ENCODE measurements at places on chromosomes 4 and X. TPM values are rescaled to one million over a fixed set of nuclear protein-coding genes. Genes with fewer than 3 reads are reported as not detected.

GRCh38 chr4:185752872-185753271, 59.1 kb downstream of the SORBS2 start:
- H3K36me3 ChIP-seq: no peaks in the 10 kb centered on the region
- H3K27me3 ChIP-seq: no peaks in the 10 kb centered on the region
- peaks cover 7% of the 10 kb centered on the region for H3K4me1 ChIP-seq
- H3K4me3 ChIP-seq: no peak overlapping the region

Gene PLAC8
- total RNA-seq: 115 TPM

DNA sequence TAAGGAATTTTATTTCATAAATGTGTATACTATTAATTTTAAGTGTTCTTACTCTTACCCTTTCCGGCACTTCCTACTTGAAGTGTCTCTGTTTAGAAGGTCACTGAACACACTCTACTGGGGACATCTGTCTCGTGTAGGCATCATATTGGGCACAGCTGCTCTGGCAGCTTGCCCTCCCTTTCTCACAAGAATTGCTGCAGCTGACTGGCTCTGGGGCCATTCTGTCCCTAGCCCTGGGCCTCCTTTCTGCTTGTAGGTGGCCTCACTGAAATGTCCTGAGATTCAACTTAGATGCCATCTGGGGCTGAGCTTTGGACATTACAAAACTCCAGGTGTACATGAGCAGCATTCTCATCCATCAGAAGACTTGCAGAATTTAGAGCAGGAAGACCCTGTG, 49.6 kb downstream of the SMAD1 start:
- H3K4me3 ChIP-seq: no peak overlapping the region
- no peak for DNase-seq
- no peaks in the 10 kb centered on the region for H3K4me1 ChIP-seq
- H3K27ac ChIP-seq: no peak overlapping the region
- no peaks in the 10 kb centered on the region for H3K27me3 ChIP-seq
- H3K36me3 ChIP-seq: no peaks in the 10 kb centered on the region

DNA sequence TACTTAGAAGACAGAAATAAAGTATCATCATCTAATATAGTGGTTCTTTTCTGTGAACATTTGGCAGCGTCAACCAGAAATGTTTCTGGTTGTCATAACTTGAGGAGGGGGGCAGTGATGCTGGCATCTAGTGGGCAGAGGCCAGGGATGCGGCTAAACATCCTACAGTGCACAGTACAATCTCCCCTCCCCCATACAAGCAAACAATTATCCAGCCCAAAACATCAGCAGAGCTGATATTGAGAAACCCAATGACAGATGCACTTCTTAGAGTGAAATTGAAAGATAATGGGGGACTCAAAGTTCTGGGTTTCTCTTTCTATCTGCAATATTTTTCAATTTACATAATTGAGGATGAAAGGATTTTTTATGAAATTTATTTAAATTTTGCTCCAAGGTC, 1.9 kb upstream of the EIF1AX start:
- H3K4me3 ChIP-seq: no peak overlapping the region
- no peak overlapping the region for H3K27ac ChIP-seq
- no peak for DNase-seq
- peaks cover 17% of the 10 kb centered on the region for H3K4me1 ChIP-seq
- no peaks in the 10 kb centered on the region for H3K27me3 ChIP-seq
- H3K36me3 ChIP-seq: peaks cover 4% of the 10 kb centered on the region

Gene MUC7
- not detected for total RNA-seq

- H3K27ac ChIP-seq: no peak overlapping the region
- H3K4me1 ChIP-seq: no peaks in the 10 kb centered on the region
- no peaks in the 10 kb centered on the region for H3K36me3 ChIP-seq
- no peak for DNase-seq
- H3K27me3 ChIP-seq: no peaks in the 10 kb centered on the region
Observed at GRCh38 chr4:109953556-109953955, 40.9 kb downstream of the EGF start.

Gene CD40LG
- 1.3 TPM for total RNA-seq

- H3K4me1 ChIP-seq: no peaks in the 10 kb centered on the region
- no peaks in the 10 kb centered on the region for H3K27me3 ChIP-seq
- H3K27ac ChIP-seq: no peak overlapping the region
- no peaks in the 10 kb centered on the region for H3K36me3 ChIP-seq
- DNase-seq: no peak
- no peak overlapping the region for H3K4me3 ChIP-seq
Observed at GRCh38 chrX:150352581-150352980, 10.5 kb upstream of the MAMLD1 start.

DNA sequence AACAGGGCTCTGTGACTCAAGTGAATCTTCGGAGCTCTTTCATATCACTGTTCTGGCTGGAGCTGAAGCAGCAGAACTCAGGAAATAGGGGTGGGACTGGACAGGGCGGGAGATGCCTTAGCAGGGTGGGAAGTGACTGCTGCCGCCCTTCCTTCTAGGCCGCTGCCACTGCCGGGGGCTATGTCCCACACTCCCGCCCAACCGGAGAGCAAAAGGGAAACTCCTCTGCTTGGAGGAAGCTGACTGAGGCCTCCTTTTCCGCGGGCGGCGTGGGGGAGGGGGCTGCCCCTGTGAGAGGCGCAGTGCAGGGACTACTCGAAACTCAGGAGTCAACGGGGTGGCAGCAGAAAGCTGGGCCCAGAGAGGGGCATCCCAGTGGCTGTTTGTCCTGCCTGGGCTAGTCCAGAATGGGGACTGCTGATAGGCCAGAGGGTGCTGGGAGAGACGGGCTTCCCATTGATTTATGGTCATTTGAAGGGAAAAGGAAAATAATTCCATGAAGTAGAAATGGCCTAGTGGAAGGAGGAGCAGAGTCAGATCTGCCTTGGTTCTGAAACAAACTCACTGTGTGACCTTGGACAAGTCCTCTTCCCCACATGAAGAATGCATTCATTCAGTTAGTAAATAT, 36.9 kb downstream of the STARD8 start:
- H3K4me1 ChIP-seq: peaks cover 24% of the 10 kb centered on the region
- peak; percentile 67 for DNase-seq
- peak overlapping the region; percentile 46 for H3K27ac ChIP-seq

GRCh38 chrX:150768580-150769190, 75.5 kb downstream of the MTMR1 start:
- H3K27me3 ChIP-seq: no peaks in the 10 kb centered on the region
- no peak overlapping the region for H3K27ac ChIP-seq
- H3K36me3 ChIP-seq: peaks cover 9% of the 10 kb centered on the region

Gene RHOH
- total RNA-seq: 9.2 TPM

- no peak overlapping the region for H3K4me3 ChIP-seq
- no peak for DNase-seq
- no peaks in the 10 kb centered on the region for H3K27me3 ChIP-seq
- H3K4me1 ChIP-seq: no peaks in the 10 kb centered on the region
- H3K27ac ChIP-seq: no peak overlapping the region
Observed at GRCh38 chr4:48931459-48931858, 24.9 kb upstream of the OCIAD2 start.

Gene REELD1
- total RNA-seq: 0.35 TPM

Gene ZNF157
- 0.21 TPM for total RNA-seq

GRCh38 chrX:101220662-101221260, 1.2 kb downstream of the DRP2 start:
- H3K36me3 ChIP-seq: no peaks in the 10 kb centered on the region
- no peak overlapping the region for H3K4me3 ChIP-seq
- no peak for DNase-seq
- no peak overlapping the region for H3K27ac ChIP-seq

DNA sequence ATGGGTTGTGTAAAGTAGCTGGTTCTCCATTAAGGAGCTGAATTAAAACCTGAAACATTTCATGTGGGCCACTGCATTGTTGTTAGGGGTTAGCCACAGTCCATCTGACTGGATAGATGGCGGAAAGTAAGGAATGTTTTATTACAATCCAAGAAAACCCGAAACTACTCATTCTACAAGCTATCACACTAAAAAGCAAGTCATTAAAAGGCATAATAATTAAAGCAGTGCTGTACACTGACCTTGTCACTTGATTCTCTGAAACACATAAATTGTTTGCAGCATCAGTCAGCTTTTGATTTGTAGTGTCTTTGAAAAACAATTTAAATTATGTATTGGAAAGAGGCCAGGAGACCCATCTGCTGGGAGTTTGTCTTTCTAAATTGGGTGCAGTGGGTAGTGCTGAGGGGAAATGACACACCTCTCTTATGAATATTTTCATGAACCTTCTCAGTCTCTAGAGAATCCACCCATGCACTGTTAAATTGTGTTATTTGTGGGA, 75.7 kb upstream of the ANK2 start:
- H3K27ac ChIP-seq: no peak overlapping the region
- H3K27me3 ChIP-seq: no peaks in the 10 kb centered on the region
- no peak overlapping the region for H3K4me3 ChIP-seq
- DNase-seq: no peak
- H3K4me1 ChIP-seq: no peaks in the 10 kb centered on the region
